ENCODE measurements at places on chromosomes 2 and 18.
A peak's percentile ranks its signal among the peaks of the same experiment; 100 is the strongest.

- no peak for DNase-seq
Measured at GRCh38 chr2:88574445-88574844, 52.8 kb downstream of the EIF2AK3 start.

DNA sequence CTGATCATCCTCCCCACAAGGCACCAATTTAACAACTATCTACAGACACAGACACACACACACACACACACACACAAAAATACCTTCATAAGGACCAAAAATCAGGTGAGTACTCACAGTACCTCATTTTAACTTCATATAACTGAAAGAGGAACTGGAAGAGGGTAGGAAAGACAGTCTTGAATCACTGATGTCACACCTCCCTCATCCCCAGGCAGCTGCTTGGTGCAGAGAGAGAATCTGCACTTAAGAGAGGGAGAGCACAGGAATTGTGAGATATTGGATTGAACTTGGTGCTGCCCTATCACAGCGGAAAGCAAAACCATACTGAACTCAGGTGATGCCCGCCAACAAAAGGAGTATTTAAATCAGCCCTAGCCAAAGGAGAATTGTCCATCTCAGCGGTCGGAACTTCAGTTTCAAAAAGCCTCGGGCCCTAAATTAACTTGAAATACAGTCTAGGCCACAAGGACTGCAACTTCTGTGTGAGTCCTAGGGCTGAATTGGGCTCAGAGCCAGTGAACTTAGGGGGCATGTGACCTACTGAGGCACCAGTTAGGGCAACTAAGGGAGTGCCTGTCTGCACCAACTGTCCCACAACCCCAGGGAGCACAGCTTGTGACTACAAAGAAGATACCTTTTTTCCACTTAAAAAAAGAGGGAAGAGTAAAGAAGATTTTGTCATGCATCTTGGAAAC, 211.1 kb downstream of the LRATD1 start:
- DNase-seq = no peak

GRCh38 chr18:75159238-75159518, 49.8 kb downstream of the PTGR3 start:
- no peak for DNase-seq

DNA sequence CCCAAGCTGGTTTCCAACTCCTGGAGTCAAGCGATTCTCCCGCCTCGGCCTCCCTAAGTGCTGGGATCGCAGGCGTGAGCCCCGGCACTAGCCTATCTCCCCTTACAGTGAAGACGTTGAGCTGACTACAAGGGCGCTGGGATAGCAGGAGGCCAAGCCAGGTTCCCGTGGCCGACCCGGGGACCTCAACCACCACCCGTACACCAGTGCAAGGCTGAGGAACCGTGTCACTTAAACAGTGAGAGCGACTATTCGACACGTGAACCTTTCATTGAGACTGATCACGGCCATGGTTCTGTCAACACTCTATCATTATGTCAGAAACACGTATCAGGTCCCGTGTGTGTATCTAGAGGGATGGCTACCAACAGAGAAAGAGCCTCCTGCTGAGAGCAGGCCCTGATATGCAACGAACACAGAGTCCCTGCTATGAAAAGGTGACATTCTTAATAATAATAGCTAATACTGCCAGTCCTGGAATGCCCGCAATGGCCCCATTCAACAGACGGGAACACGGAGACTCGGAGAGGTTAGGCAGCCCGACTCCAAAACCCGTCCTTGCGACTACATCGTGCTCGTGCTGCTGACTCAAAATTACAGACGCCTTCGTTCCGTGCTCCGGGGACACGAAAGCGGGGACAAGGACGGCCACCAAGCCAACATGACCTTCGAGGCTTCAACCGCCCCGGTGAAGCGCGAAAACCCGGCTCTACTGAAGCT, 833 bp downstream of the AFG3L2 start:
- peak; percentile 39 for DNase-seq

GRCh38 chr18:7038330-7038851, 79.2 kb downstream of the LAMA1 start:
- no peak for DNase-seq

DNA sequence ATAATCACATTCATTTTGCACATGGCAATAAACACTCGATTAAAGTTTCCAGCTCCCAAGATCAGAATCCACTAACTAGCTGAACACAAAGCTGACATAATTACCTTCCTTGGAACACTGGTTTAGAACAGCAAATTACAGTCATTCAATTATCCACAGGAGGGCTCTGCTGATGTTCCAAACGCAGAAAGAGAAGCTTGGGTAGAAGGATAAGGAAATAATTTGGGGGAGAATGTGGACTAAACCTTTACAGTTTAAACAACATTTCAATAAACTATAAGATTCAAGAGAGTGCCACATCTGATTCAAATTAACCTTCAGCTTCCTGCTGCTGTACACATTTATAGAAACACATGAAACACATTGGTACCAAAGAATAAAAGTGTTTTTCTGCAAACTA, 67.8 kb upstream of the ARL4C start:
- DNase-seq = no peak

DNA sequence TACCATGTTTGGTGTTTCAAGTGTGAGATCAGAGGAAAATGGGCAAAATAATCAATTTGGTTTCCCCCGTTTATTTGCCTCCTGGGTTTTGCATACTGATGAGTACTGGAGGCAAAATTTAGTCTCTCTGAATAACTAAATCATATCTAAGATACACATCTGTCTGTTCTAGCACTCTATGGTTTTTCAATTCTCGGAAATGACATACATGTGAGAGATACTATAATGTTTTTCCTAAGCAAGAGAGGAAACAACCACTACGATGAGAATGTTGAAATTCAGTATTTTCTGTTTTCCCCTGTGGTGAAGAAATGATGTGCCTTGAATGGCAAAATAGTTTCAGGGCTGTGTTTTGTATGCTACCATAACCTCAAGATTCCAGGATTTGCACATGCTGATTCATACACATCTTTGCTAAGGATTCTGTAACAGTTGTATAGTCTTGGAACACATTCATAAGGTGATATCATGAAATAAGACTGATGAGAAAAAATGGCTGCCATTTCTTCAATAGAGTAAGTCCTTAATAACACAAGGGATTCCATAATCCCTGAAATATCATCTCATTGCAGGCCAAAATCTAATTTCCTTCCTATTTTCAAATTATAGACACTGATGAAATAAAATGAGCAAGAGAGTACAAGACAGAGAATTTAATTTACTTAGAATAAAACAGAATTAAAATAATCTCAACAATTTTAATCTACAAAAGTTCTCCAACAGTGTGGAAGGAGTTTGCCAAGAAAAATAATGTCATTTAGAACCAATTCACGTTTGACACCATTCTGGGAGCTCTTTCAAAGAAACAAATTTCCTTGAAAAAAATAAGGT, 316.6 kb downstream of the FIGN start:
- no peak for DNase-seq

- DNase-seq = no peak
Measured at GRCh38 chr2:64401529-64401880, 52.5 kb upstream of the LGALSL start.

DNA sequence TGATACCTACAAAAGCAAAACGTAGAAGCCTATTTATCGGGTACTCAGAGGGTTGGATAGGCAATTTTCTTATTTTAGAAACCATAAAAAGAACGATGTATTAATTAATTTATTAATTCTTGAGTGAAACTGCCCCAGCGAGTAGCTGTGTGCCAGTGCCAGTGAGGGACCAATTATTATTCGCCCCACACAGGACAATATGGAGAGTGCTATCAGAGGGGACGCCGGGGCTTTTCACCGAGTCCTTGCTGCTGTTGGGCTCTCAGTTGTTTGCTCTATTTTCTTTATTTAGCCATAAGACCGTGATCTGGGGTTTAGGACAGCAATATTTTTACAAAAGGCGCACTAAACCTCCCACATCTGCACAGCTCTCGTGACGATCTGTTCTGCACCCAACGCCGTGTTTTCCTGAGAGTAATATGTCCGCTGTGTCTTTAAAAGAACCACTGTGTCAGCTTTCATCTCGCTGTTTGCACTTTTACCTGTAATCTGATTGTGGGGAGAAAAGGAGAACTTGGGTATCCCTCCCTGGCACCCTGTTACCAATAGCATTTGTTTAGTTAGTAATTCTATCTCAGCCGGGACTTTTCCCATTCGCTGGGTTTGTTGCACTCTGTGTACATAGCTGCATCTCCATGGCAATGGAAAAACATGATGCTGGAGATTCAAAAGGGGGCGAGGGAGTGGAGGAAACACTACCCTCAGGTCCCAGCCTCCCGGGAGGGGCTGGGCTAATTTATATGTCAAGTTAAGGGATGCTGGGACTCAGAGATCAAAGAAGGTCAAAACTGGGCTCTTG, 30.1 kb upstream of the ZNF516 start:
- peak; percentile 76 for DNase-seq

All from NCI-H526 (cell line).